ENCODE measurements at places on chromosomes 13 and 19.
A peak's percentile ranks its signal among the peaks of the same experiment; 100 is the strongest.

- no peak for DNase-seq
These were observed 1994.2 kb upstream of the PCDH20 start for GRCh38 chr13:63409791-63410351.

GRCh38 chr13:30423891-30424290 lies 1.6 kb downstream of the UBE2L5 start:
- no peak for DNase-seq

- DNase-seq = peak; percentile 87
These were observed 2.2 kb downstream of the CXCL17 start for GRCh38 chr19:42440357-42441048.

DNA sequence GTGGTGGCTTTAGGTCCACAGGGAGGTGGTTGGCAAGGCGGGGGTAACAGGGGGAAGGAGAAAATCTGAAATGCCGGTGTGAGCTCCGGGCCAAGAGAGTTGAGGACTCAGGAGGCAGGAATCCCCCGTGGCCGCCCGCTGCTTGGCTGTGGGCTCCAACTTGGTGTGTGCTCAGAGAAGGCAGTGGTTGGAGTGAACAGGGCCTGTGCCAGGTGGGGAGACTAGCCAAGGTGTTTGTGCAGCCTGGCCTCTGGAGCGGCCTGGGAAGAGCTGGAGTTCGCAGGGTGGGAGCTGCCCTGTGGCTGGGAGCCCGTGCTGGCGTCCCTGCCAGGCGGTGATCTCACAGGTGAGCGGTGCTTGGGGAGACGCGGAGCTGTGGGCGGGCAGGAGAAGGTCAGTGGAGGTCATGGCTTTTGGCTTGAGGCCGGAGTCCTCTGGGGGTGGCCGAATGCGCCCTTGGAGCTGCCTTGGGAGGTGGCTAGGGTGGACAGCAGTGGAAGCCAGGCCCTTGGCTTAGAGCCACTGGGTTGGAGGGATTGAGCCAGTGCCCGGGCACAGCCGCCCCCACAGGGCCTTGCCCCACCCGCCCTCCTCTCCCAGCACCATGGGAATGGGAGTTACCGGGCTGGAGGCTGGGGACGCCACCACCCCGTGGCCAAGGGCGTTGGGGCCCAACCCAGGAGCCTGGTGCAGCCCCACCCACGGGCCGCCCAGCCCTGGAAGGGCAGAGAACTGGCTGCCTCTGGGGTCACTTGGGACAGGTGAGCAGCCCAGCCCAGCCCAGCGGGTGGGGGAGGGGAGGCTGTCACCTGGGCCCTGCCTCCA lies 7.1 kb upstream of the CIRBP start:
- DNase-seq = peak; percentile 92

- no peak for DNase-seq
These were observed 7.3 kb upstream of the NDUFS7 start for GRCh38 chr19:1376415-1376805.

GRCh38 chr13:66033924-66034323 lies 1196.2 kb downstream of the PCDH9 start:
- no peak for DNase-seq

- DNase-seq = no peak
These were observed 39.3 kb downstream of the TGDS start for GRCh38 chr13:94556621-94557020.

DNA sequence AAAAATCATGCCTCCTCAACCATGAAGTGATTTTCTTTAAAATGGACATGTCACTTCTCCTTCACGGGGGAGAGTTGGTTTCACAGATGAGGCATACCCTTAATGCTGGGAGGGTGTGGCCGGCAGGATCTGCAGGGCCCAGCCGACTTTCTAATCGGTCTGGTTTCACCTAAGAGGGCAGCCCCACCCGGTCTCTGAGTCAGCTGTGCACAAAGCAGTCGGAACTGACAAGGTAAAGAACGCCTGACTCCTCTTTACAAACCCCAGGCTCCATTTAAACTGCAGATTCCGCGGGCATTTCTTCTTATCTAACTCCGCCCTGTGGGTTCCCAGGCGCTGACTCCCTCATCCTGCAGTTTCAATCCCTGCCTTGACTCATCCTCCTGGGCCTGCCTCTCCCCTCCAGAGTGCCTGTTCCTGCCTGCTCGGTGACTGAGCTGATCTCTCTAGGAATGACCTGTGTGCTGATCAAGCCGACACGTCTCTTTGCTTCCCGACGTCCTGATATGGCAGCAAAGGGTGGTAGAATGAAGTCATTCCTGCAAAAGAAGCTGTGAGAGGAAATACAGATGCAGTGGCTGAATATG lies 63.4 kb downstream of the EFNB2 start:
- DNase-seq = peak; percentile 77

- no peak for DNase-seq
These were observed 465.1 kb upstream of the PCDH20 start for GRCh38 chr13:61880578-61881283.

DNA sequence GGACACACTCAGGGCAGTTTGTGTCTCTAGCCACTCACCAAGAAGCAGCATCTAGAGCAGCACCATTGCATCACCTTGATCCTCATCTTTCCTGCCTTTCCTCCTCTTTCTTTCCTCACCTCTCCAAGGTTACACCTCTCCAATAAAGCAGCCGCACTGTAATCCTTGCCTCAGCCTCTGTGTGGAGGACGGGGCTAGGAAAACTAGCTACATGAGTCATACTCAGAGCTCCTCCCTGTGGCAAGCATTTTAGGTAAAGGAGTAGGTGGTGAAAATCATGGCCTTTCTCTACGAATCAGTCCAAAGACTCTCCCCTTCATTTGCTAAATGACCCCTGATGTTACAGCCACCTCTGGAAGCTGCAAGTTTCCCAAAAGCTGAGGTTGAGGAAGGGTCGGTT lies 108.9 kb downstream of the DNAJC15 start:
- DNase-seq = no peak

DNA sequence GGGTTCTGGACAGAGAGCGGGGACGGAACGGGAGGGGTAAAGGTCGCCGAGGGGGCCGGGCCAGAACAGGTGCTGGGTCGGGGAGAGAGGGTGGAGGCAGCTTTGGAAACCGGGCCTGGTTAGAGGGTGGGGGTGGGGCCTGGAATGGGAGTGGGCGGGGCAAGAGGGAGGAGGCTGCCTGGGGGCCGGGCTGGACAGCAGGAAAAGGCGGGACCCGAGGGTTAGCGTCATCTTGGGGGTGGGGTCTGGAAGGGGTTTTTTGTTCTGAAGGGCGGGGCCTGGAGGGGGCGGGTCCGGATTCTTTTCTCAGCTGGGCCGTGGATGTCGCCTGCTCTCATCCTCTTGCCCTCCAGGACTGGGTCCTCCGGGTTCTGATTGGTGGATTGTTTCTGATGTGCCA lies 4.3 kb upstream of the ZNF813 start:
- peak; percentile 69 for DNase-seq

DNA sequence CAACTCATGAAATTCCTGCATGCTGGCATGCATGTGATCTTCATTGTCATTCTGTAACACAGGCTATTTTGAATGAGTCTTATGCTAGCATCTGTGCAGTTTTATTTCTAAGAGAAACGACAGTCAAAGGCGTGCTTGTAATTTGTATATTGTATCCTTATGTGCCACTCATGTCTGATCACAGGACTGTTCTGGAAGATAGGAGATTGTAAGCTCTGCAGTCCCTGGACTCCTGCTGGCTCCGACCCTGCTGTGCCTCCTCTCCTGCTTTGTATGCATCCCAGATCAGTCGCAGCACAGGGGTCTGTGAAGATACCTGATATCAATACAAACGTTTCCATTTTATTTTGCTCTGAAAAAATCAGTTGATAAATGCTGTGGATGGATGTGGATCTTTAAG lies 653.1 kb downstream of the LIG4 start:
- DNase-seq = no peak
